Kasumi-1 (cell line): ENCODE measurements at places on chromosomes 4 and X.

DNA sequence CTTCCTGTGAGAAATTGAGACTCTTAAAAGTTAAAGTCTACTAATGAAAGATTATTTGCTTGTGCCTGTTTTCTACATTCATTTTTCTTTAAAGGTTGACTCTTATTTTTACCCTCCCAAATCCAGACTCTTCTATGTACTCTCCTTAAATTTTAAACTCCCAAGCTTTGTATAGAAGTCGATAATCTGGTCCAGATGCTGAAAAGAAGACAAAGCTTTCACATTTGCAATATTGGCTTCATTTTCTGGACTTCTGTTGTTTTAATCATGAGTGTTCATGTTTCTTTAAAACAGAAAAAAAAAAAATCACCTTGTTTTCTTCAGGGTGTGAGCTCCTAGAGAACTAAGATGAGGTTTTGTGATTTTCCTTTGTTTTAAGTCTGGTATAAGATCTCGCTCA is 53.2 kb upstream of the TBC1D14 start:
- DNase-seq: no peak

- no peak for DNase-seq
Observed at GRCh38 chrX:37603938-37604409, 32.5 kb downstream of the LANCL3 start.

DNA sequence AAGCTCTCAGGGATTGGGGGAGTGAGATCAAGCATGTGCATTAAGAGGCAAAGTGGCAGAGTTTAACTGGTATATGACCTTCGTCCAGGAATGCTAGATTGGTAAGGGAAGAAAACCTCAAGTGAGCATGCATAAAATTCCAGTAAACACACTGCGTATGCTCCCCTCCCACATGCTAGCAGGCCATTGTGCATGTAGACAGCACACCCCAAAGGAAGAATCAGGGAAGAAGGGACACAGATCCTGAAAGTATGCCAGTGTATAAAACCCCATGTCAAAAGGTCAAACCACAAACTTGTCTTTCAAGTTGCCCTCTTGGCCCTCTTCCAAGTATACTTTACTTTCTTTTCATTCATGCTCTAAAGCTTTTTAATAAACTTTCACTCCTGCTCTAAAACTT is 405.2 kb upstream of the CNKSR2 start:
- DNase-seq: no peak

GRCh38 chrX:17495052-17495451 is 120.1 kb downstream of the NHS start:
- no peak for DNase-seq

GRCh38 chr4:71518283-71518989 is 179.6 kb downstream of the SLC4A4 start:
- no peak for DNase-seq

DNA sequence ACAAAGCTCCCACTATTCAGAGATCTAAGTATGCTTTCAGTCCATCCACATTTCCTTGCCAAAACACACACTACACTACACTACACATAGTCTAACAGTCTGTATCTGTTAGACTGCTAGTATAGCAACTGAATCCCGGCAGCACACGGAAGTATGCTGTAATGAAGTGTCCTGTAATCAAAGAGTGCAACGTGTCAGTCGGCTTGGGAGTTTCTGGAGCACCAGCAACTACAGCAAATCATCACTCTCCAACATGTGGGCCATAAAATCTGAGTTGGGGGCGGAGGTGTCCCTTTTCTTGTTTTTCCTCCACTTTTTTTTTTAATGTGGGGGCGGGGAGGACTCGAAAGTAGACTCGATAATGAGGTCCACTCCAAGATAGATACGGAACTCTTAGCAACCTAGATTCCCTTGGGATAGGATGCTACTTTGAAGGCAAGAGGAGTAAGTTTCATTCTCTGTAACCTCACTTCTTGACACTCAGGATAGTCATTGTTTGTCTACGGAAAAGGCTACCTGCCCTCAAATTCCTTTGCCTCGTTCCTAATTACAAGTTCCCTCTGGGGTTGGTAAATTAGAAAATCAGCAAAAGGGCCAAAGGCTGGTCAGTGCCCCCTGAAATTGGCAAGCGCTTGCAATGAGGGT is 722 bp downstream of the SLC10A7 start:
- peak; percentile 60 for DNase-seq

- no peak for DNase-seq
Observed at GRCh38 chr4:5784960-5785611, 74.1 kb downstream of the EVC start.

GRCh38 chr4:41160856-41161255 is 53.5 kb downstream of the APBB2 start:
- DNase-seq: no peak

- no peak for DNase-seq
Observed at GRCh38 chrX:40973619-40974018, 111.6 kb upstream of the USP9X start.
